ENCODE measurements at places on chromosomes 11 and 22.

GRCh38 chr11:78784321-78785061 lies 209.8 kb upstream of the NARS2 start:
- peak; percentile 82 for DNase-seq

DNA sequence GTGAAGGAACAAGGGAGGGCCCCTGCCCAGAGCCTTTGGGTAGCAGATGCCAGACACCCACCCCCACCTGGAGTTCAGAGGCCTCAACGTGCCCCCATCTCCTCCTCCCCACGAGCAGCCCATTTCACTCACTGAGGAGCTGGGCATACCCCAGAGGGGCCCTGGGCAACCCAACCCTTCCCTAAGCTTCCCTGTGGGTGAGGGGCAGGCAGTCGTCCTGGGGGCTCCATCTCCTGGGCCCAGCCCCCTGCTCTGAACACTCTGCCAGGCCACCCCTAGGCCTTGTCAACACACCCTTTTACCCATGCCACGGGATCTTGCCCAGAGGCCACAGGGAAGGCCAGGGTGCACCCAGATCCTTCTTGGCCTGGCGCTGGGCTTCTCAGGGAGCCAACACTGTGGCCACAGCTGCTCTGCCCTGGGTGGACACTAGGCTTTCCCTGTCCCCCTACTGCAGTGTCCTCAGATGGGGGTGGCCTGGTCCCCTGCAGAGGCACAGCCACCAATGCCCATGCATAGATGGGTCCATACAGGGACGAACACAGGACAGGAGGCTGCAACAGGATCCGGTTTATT lies 3.4 kb downstream of the SLC25A1 start:
- no peak for DNase-seq

DNA sequence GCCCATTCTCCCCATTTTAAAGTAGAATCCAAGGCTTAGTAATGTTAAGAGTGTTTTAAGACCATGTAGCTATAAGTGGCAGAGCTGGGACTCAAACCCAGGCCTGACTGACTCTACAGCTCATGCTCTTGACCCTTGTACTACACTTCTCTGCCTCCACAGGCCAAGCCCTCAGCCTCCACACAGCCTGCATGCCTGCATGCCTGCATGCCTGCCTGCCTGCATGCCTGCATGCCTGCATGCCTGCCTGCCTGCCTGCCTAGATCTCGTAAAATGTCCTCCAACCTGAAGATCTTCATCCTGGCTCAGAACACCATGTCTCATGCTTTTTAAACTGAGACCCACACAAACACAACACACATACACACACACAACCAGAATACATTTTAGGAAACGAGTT lies 18.6 kb downstream of the TBC1D10A start:
- DNase-seq = no peak

GRCh38 chr22:19932367-19933206 lies 9.0 kb upstream of the COMT start:
- DNase-seq = no peak

GRCh38 chr22:37940698-37941376 lies 12.6 kb downstream of the C22orf23 start:
- peak; percentile 22 for DNase-seq

DNA sequence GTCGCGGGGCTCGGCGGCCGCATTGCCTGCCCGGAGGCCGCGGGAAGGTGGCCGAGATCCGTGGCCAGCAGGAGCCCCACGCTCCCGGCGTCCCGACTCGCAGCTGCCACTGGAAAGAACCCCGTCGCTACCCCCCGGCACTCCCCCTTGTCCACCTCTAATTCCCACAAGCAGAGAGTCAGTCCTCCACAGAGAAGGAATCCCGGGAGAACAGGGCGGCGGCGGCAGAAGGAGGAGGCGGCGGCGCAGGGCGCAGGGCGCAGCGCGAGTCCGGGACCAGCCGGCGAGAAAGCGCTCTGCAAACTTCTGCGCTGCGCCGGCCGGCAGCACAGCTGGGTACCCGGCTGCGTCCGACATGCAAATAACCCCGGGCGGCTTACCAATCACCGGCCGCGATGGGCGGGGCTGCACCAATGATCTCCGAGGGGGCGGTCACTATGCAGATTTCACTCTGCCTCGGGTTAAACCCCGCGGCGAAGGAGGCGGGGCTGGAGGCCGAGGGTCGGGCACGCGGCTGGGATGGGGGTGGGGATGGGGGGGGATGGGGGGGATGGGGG lies at the start of gene ABTB2:
Gene ABTB2 (minus strand): TSS at position 310 of the 557 bp plus-strand sequence.
- DNase-seq = peak; percentile 97

DNA sequence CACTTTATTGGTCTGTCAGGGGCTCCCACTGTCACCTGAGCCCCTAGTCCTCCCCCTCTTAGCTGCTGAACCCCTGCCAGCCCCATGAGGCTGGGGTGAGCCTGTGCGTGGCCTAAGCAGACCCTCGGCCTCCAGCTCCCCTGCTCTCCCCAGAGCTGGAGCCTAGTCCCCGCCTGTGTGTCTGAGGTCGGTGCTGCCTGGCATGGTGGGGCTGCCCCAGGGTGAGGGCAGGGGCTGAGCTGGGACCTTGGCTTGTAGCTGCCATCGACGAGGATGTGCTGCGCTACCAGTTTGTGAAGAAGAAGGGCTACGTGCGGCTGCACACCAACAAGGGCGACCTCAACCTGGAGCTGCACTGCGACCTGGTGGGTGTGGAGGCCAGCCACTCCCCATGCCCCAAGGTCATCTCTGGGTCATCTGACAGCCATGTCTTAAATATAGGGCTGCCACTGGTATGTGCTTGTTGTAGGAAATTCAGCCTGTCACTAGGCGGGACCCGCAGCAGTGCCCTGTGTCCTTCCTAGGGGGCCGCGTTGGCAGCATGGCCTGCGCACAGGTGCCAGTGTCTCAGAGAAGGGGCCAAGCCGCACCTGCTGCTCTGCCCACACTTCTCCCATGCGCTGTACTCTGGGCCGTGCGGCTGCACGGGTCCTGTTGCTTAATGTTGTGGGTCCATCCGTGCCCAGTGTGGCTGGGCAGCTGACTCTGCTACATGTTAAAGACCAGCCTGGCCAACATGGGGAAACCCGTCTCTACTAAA lies 21.0 kb downstream of the PPIL2 start:
- DNase-seq = no peak

DNA sequence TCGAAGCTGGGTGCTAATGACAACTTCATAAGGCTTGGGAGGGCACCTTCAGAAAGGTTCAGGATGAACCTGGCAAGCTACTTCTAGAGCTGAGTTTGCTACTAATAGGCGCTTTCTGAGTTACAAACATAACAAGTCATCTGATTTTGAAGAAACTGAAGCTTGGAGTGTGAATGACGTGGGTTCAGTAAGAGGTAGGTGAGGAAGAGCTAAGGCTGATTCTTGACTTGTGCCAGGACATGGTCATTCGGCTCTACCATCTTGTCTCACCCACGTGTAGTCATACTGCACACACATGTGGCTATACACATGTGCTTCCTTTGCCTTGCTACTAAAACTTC lies 56.4 kb downstream of the SWAP70 start:
- no peak for DNase-seq

Data from fibroblast of skin of right quadriceps (primary cell).